Upper lobe of left lung (tissue), 6 donors: ENCODE measurements at places on chromosomes 1 and 21. TPM values are rescaled to one million over a fixed set of nuclear protein-coding genes. Genes with fewer than 3 reads are reported as not detected.

IL12RB2 gene
- total RNA-seq: 0.33 TPM

F3 gene
- 70.8 TPM for total RNA-seq

CHI3L1 gene
- total RNA-seq: 12.3 TPM

THAP3 gene
- 26.2 TPM for total RNA-seq

RAVER2 gene
- total RNA-seq: 9.0 TPM

ECM1 gene
- 2.2 TPM for total RNA-seq

PIGV gene
- 18.9 TPM for total RNA-seq

TRPM2 gene
- total RNA-seq: 13.8 TPM

DDR2 gene
- 19.9 TPM for total RNA-seq

CSMD2 gene
- total RNA-seq: 0.61 TPM

DCDC2B gene
- total RNA-seq: 3.8 TPM

PLA2G2F gene
- not detected for total RNA-seq

ASCL5 gene
- not detected for total RNA-seq

GPR52 gene
- total RNA-seq: 1.1 TPM

AMY1C gene
- total RNA-seq: 14.7 TPM

FCRL1 gene
- total RNA-seq: 18.9 TPM

UBXN10 gene
- 5.9 TPM for total RNA-seq

CFAP74 gene
- 17.8 TPM for total RNA-seq

IVL gene
- total RNA-seq: not detected

TPTE gene
- total RNA-seq: not detected

FAM163A gene
- 0.10 TPM for total RNA-seq

WARS2 gene
- 8.5 TPM for total RNA-seq

POU2F1 gene
- total RNA-seq: 16.8 TPM

B3GALT5 gene
- total RNA-seq: 0.71 TPM

CNN3 gene
- 152 TPM for total RNA-seq

LYST gene
- 47.5 TPM for total RNA-seq

SSX2IP gene
- 2.1 TPM for total RNA-seq

TENT5C gene
- 20.5 TPM for total RNA-seq
